ENCODE measurements at places on chromosomes 13 and 19.

DNA sequence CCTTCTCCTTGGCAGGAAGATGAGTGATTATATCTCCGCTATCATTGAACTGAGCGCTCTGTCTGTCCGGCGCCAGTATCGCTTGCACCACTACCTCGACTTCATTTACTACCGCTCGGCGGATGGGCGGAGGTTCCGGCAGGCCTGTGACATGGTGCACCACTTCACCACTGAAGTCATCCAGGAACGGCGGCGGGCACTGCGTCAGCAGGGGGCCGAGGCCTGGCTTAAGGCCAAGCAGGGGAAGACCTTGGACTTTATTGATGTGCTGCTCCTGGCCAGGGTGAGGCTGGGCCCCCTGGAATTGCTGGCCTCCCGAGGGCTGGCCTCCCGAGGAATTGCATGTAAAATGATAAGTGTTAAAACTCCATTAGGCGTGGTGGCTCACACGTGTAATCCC lies 32.1 kb downstream of the CYP4F22 start:
- no peak for DNase-seq

DNA sequence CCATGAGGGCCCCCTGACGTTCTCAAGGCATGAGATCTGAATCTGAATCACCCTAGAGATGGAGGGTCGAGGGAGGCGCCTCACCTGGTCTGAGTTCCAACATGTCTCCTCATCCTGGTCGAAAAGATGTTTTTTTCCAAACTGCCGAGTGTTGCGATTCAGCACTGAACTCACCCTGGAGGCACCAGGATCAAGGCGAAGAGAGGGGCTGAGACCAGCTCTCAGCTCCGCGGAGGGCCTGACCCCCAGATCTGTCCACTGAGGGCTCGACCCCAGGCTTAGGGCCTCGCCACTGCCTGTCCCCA lies 555 bp downstream of the NR2C2AP start:
- no peak for DNase-seq

DNA sequence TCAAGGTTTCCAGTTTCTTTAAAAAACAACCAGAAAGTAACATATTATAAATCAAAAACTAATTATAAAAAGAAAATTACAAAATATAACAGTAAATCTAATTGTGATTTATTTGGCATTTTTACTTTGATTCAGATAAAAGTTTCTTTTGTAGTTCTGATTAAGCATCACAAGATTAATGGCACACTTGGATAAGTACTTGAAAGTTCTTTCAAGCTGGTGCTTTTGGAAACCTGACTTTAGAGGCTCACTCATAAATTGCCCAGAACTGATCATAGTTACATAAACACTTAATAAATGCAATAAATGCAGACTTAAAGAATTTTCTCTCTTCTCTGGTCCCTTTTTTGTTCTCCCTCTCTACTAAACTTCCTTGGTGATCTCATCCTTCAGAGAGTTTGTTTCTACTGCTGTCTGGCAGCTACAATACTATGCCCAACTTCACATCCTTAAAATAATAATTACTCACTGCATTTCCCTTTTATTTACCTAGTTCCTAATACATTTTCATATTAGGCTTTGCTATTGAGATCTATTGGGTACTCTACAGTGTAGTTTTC lies 1417.0 kb downstream of the EFNB2 start:
- DNase-seq = no peak

DNA sequence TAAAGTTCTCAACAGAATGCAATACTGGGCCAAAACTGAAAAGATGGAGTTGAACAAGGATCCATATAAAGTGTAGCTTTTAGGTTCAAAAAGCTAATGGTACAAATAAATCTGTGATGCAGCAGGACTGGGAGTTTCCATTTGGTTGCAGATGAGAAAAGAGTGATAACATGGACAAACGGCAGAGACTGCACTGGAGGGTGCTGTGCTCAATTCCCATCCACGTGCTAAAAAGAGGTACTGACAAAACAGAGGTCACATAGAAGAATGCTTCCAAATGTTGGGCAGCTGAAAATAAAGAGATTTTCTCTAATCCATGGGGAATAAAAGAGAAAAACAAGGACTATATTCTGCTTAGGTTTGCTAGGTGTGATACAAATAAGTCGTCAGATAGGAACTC lies 461.6 kb downstream of the LIG4 start:
- DNase-seq = no peak

DNA sequence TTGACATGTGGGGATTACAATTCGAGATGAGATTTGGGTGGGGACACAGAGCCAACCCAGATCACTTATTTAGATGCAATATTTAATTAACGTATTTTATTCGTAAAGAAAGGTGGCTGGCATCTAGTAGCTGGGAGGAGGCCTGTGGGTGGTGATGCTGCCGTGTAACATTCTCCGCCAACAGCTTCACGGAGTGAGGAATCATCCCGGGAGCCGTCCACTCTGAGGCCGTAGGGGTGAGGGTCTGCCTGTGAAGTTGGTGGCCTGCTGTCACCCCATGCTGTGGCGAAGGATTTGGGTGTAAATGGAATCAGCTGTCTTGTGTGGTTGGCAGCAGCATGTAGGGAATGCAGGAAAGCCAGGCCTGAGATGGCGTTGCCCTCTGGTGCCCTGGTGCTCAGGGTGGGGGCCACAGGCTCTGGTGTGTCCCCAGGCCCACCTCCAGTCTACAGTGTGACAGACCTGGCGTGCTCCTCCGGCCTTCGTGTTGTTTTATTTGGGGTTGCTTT lies 3.3 kb upstream of the TEX29 start:
- no peak for DNase-seq

- DNase-seq = no peak
These were observed 57.9 kb upstream of the C1QTNF9 start for GRCh38 chr13:24251525-24251924.

- DNase-seq = no peak
These were observed 427.6 kb downstream of the SPRY2 start for GRCh38 chr13:79913141-79913827.

DNA sequence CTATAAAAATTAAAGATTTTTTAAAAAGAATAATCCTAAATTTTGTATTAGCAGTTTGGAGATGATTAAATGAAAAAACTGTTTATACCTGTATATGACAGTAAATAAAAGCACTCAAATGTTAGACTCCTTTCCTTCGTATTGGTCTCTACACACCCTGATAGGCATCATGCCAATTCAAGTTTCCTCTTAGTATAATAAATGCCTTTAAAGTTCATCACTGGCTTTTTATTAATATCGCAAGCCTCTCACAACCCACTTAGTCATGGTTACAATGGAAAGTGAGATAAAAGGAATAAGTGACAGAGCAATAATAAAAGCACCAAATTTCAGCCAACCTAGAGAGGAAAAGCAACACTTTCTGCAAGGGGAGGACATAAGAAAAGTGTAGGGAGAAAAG lies 102.2 kb downstream of the PIBF1 start:
- DNase-seq = no peak

GRCh38 chr13:30301827-30302226 lies 5.5 kb downstream of the KATNAL1 start:
- no peak for DNase-seq

DNA sequence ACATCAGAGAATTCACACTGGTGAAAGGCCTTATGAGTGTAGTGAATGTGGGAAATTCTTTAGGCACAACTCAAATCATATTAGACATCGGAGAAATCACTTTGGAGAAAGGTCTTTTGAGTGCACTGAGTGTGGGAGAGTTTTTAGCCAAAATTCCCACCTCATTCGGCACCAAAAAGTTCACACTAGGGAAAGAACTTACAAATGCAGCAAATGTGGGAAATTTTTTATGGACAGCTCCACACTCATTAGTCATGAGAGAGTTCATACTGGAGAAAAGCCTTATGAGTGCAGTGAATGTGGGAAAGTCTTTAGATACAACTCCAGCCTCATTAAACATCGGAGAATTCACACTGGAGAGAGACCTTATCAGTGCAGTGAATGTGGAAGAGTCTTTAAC lies 10.1 kb downstream of the ZNF17 start:
- DNase-seq = no peak

- no peak for DNase-seq
These were observed 100.4 kb downstream of the SLC10A2 start for GRCh38 chr13:102965802-102966201.

GRCh38 chr19:7109678-7110289 lies 40.3 kb downstream of the ZNF557 start:
- no peak for DNase-seq

- no peak for DNase-seq
These were observed 1.6 kb downstream of the GATAD2A start for GRCh38 chr19:19406878-19407632.
